ENCODE measurements at places on chromosomes 7 and 10.

DNA sequence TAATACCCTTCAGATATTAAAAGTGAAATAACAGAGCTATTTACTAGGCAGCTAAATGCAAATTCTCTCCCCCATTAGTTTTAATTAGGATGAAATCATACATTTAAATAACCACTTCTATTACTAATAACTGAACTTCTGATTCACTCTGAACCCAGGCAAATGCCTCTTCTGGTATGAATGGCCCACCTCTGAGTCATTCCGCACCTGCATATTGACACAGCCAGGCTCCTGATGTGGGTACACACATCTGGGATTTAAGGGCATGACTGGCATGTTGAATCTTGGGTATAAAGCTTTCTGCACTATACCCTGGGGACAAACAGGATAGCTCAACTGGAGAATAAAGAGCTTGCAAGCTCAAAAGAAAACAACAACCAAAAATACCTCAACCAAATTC, 140.9 kb downstream of the AUTS2 start:
- DNase-seq = no peak

- no peak for DNase-seq
These were observed 312.8 kb downstream of the TNS3 start for GRCh38 chr7:47268851-47269836.

DNA sequence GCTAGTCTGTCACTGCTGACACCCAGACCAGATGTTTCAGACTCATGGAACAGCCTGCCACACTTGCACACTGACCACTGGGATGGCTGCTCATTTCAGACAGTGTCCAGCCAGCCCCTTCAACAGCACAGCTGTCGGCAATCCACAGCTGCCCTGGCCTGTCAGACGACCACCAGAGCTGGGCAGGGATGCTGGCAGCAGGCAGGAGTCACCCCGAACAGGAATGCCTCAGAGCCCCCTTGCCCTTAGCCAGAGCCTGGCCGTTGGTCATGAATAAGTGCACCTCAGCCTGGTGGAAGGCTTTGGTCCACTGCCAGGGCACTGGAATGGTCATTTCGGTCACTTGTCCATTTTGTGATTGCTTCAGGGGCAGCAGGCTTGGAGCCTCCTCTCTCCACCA, 149.6 kb upstream of the TCERG1L start:
- DNase-seq = no peak

DNA sequence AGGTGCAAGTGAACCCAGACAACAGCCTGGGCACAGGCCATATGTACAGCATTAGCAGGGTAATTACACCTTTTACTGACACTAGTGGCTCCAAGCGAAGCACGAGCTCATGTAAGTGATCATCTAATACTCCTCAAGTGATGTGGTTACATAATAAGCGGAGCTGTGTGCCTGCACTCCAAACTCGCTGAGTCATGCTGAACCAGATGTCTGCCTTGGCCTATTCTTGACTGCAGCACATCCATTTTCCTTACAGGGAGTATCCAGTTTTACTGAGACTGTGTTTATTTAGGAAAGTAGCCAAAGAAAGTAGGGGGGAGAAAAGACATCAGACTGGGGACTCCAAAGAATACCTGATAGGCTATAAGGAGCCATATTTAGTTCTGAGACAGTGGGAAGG, 90.1 kb downstream of the GRM3 start:
- DNase-seq = no peak

DNA sequence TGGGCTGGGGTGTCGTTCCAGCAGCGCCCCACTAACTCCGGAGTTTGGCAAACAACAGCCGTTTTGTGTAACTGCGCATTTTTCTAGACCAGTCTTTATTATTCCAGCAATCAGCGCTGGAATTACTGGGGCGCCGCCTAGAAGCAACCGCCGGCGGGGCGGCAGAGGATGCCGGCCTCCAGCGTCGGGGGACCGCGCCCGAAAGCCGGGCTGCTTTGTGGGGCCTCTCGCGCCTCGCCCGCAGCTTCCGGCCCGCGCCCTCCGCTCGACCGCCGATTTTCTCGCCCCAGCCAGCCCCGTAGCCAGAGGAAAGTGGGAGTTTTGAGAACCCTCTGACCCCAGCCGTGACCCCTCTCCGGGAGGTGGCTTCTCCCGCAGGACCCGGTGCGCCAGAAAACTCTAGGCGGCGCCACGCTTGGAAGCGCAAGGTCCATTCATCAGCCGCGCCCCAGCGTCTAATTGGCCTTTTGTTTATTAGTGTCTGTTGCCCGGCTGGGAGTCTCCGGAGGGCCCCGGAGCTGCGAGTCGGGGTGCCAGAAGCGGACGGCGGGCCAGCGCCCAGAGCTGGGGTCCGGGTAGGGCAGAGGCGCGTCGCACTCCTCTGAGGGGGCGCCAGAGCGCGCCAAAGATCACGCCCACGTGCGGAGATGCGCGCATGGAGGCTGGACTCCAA, 10.7 kb downstream of the EMX2 start:
- DNase-seq = no peak

- no peak for DNase-seq
These were observed 515.4 kb upstream of the FZD8 start for GRCh38 chr10:36157486-36157885.

GRCh38 chr7:92639213-92639896, 49.2 kb upstream of the FAM133B start:
- no peak for DNase-seq

DNA sequence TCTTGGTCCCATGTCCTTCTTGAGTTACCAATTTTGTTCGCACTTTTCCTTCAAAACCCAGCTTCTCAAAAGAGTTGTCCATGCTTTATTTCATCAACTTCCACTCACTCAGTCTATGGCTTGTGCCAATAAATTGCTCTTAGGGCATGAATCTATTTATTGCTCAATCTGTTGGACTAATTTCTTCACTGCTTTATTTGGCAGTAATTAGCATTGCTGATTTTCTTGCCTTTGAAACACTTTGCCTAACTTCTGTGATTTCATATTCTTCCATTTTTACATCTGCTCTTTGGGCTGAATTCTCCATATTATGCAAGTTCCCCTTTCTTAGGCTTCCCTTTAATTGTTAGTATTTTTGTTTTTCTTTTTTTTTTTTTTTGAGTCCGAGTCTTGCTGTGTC, 16.8 kb downstream of the DLD start:
- no peak for DNase-seq

- no peak for DNase-seq
These were observed 26.1 kb upstream of the ADD3 start for GRCh38 chr10:109981650-109982049.

- DNase-seq = peak; percentile 37
These were observed 118.8 kb downstream of the AOAH start for GRCh38 chr7:36605261-36606051.

DNA sequence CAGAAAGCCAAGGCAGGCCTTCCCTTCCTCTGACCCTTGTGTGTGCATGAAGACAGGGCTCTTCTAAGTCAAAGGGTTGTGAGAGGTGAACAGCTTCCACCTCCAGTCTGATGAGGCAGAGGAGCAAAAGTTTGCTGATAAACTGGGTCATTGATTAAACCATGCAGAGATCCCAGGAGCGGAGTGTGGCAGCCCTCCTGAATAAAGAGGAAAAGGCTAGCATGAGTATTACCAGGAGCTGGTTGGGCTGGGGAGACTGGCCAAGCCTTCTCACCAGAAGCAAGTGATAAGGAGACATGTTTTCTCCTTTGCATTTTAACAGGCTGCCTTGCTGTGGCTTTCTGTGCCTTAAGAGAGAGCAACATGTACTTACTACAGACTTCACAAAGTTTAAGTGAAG, 10.2 kb downstream of the LMOD2 start:
- DNase-seq = no peak

- DNase-seq = no peak
These were observed 301.6 kb downstream of the NRG3 start for GRCh38 chr10:82176587-82176986.

DNA sequence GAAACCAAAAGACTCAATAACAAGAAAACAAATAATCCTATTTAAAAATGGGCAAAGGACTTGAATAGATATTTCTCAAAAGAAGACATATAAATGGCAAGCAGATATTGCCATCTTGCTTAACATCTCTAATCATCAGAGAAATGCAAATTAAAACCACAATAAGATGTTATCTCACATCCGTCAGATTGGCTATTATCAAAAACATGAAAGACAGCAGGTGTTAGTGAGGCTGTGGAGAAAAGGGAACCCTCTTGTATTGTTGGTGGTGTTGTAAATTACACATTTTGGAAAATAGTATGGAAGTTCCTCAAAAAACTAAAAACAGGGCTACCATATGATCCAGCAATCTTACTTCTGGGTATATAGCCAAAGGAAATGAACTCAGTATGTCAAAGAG, 25.7 kb downstream of the OPALIN start:
- no peak for DNase-seq

DNA sequence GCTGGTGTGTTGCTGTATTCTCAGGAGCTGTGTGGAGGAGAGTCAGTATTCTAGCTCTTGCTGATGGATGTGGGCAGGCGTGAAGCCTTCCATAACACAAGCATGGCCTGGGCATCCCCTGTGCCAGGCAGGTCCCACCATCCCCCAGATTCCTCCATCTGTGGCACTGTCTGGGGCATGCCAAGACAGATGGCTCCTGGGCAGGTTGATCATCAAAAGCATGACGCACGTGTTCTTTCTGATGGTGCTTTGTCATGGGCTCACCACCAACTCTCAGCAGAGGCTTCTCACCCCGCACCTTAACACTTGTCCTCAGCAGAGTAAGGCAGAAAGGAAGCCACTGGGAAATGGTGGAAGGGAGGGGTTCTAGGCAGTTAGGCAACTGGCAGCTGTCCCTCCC, 364.3 kb downstream of the PLXNA4 start:
- DNase-seq = no peak

- no peak for DNase-seq
These were observed 8.8 kb downstream of the GSTO2 start for GRCh38 chr10:104277785-104278184.

- DNase-seq = no peak
These were observed 1028.7 kb downstream of the XPNPEP1 start for GRCh38 chr10:108894402-108895301.

- DNase-seq = peak; percentile 96
These were observed 168.4 kb downstream of the SORCS3 start for GRCh38 chr10:104809288-104810090.

DNA sequence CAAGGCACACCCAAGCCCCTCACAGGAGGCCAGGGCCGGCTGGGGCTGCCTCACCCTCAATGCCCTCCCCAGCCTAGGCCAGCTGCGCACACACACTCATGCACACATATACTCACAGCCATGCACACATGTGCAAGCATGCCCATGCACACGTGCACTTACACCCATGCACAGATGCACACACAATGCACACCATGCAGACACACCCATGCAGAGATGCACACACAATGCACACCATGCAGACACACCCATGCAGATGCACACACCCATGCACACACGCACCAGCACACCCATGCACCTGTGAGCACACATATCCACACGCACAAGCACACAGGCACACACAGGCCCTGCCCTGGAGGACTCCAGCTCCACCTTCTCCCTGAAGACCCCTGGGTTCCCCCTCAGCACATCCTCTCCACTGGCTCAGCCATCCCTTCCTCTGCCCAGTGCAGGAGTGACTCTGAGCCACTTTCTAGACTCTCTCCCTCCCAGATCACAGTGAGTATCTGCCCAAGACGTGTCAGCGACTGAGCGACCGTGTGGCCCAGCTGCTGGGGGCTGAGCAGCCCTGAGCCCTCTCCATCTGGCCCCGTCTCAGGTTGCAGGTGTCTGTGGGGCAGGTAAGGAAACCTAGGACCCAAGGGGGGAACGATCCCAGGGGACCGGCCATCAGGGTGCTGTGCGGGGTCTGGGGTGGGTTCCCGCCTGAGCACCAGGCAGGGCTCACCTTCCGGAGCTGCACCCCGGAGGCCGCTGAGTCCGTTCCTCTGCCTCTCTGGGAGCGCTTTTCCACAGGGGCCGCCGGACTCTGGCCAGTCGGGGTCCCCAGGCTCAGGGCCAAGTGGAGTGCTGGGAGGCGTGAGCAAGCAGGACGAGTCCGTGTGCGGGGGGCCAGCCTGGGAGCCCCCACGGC, 25.8 kb downstream of the AP5Z1 start:
- DNase-seq = no peak

DNA sequence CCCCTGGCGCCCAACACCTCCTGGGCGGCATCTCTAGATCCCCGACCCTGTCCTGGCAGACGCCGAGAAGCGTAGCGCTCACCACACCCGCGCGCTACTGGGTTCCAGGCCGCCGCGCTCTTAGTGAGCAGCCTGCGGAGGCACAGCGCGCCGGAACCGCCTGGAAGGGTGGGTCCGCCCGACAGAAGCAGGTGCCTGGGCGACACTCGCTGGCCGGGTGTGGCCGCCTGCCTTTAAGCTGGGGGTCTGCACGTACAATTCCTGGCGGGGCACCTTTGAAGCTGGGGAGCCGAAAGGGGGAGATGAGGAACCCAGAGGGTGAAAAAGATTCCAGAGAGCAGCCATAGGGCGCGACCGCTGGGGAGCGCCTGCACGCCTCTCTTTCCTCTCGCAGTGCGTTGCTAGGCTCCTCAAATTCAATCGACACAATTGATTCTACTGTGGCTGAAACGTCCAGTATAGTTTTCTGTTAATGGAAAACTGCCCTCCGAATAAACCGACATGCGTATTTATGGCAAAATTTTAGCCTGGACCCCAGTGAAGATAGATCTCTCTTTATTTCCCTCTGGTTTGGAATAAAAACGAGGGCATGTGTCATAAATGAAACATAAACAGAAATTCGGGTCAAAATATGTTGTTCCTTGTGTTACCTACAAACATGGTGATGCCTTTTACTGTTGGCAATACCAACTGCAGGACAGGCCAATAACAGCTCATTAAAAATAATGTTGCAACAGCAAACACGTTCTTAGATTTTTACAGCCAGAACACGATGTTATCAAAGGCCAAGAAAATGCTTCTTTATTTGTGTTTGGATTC, 4.6 kb downstream of the HMX3 start:
- DNase-seq = no peak

DNA sequence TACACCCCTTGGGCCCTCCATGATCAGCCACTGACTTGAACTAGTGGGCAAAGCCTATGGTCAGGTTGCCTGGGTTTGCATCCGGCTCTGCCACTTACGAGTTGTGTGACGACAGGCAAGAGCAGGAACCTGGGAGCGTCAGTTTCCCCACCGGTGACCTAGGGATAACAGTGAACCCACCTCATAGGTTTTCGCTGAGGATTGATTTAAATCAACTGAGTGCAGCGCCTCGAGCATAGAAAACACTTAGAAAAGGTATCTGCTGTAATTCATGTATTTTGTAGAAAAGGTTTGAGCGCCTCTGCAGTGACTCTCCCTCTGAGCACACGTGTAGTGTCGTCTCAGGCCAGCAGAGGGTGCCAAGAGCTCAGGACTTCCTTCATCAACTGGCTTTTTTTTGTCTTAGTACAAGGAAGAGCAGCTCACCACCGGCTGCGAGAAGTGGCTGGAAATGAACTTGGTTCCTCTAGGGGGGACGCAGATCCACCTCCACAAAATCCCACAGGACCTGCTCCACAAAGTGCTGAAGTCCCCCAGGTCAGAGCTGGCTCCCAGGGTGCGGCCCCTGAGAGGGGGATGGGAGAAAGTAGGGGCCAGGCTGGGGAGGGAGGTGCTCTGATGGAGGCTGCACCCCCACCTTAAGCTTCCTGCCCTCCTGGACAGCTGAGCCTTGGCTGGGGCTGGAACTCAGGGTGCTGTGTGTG, 27.7 kb downstream of the BTBD16 start:
- DNase-seq = peak; percentile 21

Measured in kidney epithelial cell (primary cell).